ENCODE measurements at places on chromosomes 13 and 19. TPM values are rescaled to one million over a fixed set of nuclear protein-coding genes. Genes with fewer than 3 reads are reported as not detected.

DNA sequence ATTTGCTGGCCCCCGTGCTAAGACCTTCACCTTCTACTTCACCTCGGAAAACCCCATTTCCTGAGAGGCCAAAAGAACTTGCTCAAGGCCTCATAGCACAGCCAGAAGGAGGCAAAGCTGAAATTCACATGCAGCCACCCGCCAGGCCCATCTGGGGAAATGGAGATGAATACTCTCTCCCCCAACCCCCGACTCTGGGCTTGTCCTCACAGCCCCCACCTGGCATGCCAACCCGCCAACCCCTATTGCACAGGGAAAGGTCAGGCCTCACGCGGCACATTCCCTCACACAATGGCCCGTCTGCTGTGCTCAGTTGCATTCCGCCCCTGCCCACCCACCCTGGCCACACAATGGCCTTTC, 3.2 kb downstream of the PRX start:
- DNase-seq = no peak

DNA sequence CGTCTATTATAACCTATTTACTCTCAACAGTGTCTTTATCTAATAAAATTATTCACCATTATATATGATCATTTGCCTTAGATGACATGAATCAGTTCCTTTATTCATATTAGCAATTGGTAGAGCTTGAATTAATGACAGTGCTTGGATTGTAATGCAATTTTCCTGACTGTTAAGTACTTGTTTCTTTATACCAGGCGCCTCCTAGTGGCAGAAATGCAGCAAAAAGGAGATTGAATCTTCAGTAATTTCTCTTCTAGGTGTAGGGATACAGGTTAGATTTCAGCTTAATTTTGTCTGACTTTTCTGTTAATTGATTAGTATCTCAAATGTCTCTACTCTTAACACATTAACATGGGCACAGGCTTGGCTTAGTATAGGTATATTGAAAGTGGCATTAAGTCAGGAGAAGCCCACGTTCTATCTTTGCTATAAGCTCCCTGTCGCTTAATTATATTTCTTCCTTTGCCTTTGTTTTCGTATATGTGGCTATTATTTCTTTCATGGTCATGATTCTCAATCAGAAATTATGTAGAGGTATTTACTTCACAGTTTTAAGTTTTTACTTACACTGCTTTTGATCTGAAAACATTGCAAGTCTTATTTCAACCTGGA, 9.1 kb upstream of the LHFPL6 start:
- peak; percentile 73 for DNase-seq

- no peak for DNase-seq
Observed at GRCh38 chr13:73910733-73911132, 223.5 kb downstream of the KLF12 start.

DNA sequence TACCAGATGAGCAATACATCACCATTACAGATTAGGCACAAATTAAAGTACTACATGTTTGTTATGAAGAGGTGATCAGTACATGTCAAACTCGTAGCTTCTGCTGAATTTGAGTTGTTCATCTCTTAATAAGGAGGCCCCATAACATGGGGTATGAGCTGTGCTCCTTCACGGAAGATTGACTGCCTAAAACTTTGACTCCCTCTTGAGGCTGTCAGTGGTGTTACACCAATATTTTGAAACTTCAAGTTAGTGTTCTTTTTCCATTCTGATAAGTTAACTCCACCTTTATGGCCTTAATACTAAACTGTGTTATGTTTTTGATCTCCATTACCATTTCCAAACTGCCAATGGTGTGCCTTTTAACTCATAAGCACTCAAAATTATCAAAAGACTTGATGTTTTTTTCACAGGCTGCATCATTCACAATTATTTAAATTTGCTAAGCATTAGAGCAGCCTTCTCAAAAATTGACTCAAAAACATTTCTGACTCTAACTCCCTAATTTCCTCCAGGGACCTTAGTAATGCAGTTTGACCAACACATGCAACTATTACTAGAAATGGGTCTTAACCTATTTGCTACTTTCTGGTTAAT, 1591.5 kb downstream of the PCDH9 start:
- DNase-seq = peak; percentile 51

DNA sequence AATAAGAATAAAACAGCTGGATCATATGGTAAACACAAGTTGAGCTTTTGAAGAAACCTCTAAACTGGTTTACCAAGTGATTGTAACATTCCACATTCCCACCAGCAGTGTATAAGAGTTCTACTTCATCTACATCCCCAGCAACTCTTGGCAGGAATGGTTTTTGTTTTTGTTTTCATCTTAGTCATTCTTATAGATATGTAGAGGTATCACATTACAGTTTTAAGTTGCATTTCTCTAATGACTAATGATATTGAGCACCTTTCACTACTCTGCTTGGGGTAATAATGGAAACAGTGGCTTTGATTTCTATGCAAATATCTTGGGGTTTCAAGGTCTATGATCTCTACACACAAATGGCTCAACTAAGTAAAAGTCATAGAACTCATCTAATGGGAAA, 614.5 kb downstream of the TBC1D4 start:
- peak; percentile 7 for DNase-seq

GRCh38 chr19:45975306-45976070, 1.8 kb upstream of the NOVA2 start:
- no peak for DNase-seq

DNA sequence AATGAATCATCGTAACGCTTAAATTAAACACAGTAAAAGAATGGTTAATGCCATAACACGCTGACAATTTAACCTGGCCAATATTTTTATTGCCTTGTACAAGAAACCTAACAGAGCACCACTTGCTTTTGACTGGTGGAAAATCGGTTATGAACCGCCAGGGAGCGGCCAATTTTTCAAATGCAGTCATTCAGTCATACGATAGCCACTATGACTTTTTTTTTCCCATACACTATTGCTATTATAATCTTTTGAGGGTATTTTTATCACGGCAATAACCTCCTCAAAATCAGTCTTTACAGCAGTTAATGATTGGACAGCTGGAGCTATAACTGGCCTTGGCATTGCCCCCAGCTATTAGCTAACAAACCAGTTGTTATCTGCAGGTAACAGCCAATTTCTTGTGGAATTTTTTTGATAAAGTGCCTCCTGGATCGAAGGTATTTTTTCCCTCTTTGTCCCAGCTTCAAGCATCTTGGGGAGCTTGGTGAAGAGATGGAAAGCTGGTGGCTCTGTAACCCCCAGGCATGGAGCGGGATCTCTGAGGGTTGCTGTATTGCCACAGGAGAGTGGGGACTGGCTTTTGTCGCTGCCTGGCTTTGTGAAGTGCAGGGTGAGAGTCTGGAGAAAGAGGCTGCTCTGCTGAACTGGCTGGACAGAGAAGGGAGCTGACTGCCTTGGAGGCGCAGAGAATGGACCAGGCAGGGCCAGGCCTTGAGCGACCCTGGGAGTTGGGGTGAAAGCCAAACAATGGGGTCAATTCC, 198.4 kb upstream of the ZNF536 start:
- DNase-seq = no peak

DNA sequence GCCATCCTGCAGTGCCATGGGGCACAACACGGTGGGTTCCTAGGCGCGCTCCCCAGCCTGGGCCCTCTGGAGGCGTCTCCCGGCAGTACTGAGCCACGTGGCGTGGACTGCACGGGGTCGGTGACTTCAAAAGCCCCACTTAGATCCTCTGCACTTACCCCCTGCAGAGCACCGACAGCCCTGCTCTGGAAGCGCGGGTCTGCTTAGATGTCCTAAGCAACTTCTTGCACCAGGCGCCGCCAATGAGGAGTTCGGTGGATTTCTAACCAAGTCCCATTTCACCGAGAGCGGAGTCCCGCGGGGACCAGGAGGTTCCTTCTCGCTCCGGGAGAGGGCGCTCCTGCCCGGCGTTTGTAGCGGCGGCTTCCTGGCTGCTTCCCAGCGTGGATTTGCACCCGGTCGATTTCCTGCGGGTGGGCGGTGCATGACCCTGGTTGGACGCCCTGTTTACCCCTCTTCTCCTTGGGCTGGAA, 25.2 kb upstream of the ZNF845 start:
- peak; percentile 6 for DNase-seq

DNA sequence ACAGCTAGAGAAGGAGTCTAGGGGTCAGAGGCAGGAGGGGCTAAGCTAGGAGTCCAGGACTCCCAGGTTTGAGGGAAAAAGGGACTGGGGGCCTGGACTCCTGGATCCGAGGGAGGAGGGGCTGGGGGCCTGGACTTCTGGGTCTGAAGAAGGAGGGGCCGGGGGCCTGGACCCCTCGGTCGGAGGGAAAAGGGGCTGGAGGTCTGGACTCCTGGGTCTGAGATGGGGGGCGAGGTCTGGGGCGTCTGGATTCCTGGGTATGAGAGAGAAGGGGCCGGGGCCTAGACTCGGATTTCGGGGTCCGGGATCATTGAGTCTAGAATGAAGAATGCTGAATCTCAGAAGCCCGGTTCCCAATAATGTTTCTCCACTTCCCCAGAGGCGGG, 18.5 kb downstream of the BRSK1 start:
- no peak for DNase-seq

DNA sequence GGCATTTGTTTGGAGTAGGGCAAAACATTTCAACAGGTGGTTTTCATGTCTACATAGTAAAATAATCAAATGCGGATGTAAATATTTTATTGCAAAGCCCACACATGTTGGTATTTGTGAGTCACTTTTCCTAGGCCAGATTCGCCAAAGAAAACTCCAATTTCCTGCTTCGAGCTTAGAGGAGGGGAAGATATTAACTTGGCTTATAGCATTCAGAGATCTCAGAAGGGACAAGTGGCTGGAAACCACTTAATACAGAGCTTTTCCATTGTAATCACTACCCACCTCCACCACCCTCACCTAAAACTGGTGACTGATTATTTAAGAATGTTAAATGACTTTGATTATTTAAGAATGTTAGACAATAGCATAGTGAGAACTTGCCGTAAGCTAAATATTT, 530.6 kb upstream of the SPRY2 start:
- peak; percentile 95 for DNase-seq

GRCh38 chr13:36190771-36191170, 23.6 kb downstream of the SOHLH2 start:
- no peak for DNase-seq

- DNase-seq = no peak
Observed at GRCh38 chr19:7098096-7098495, 28.6 kb downstream of the ZNF557 start.

- DNase-seq = no peak
Observed at GRCh38 chr13:52785739-52786138, 46.1 kb upstream of the CNMD start.

- DNase-seq = peak; percentile 69
Observed at GRCh38 chr19:43700395-43701000, 15.4 kb upstream of the IRGC start.

DNA sequence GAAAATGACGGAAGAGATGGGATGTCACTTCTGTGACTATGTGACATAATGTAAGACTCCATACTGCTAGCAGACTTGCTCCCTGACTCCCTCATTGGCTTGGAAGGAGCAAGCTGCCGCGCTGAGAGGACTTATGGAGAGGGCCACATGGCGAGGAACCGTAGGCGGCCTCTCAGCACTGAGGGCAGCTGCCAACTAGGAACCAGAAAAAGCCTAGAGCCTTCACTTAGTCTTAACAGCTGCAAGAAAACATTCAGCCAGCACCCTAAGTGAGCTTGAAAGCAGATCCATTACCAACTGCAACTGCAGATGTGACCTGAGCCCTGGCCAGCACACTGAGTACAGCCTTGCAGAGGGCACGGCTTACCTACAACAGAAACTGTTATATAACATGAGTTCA, 33.9 kb downstream of the USP12 start:
- DNase-seq = no peak

GRCh38 chr13:71249011-71249410, 618.0 kb downstream of the DACH1 start:
- DNase-seq = peak; percentile 81

- DNase-seq = no peak
Observed at GRCh38 chr19:5173993-5174392, 166.6 kb downstream of the PTPRS start.

DNA sequence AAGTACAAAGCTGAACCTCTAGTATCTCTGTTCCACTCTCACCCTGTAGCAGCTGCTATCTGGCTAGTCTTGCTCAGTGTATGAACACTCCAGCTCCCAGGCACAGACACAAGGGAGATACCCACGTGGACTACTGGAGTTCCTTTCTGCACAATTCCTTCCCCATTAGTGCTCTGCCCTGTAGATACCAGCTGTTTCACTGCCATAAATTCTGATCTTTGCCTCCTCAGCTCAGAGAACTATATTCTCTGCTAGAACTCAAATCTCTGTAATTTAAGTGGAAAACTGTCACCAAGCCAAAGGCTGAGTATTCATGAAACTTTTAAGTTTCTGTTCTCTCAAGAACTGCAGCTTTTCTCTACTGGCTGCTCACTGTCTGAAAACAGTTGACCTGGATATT, 273.7 kb downstream of the DIAPH3 start:
- DNase-seq = no peak

DNA sequence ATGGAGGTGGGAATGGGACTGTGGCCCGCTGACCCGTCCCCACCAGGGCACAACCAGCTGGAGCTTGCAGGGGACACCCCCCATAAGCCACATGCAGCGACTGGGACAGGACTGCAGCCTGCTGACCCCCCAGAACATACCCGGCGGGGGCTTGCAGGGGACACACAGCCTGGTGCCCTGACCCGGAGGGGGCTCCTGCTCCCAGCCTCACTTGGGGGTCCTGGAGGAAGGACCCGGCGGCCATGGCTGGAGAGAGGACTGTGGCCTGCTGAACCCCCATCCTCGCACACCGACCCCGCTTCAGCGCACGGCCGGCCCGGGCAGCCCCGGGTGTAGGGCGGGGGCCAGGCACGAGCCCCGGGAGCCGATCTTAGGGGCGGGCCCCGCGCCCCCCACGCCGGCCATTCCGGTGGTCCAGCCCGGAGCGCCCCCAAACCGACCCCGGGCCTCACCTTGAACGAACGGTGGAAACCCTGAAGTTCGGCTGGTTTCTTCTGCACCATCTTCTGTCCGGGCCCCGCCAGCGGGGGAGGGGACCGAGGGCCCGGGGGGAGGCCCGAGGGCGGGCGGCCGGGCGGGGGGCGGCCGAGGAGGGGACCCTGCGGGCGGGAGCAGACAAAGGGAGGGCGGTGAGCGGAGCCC, 574 bp downstream of the MKNK2 start:
- no peak for DNase-seq

- no peak for DNase-seq
Observed at GRCh38 chr13:57991041-57991440, 359.5 kb downstream of the PCDH17 start.

GRCh38 chr13:31352467-31352866, 152.7 kb downstream of the B3GLCT start:
- no peak for DNase-seq

DNA sequence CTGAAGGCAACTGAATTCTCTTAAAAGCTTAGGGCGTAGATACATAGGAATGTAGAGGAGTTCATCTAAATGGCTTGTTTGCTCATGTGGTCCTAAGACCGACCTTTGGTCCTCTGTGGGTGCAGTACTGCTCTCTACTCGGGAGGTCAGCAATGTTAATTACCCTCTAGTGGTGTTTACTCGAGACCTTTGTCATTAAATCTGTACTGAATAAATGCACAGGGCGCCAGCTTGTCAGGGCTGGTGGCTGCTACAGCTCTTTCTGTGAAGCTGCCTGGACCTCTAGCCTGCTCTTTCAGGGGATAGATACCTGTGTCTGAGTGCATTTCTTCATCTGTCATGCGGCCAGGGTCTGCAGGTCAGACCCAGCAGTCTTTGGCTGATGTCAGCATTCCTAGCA, 29.2 kb upstream of the MPHOSPH8 start:
- DNase-seq = no peak

- no peak for DNase-seq
Observed at GRCh38 chr19:8192221-8192820, 16.8 kb upstream of the CERS4 start.

The ZNF541 gene
- 0.03 TPM for polyA plus RNA-seq

The IRS2 gene
- polyA plus RNA-seq = 1.6 TPM

The C2CD4C gene
- 0.25 TPM for polyA plus RNA-seq

The CD209 gene
- polyA plus RNA-seq = not detected

The PALM gene
- polyA plus RNA-seq = 3.9 TPM

The ZNF30 gene
- 1.3 TPM for polyA plus RNA-seq

The ZMYM5 gene
- 4.9 TPM for polyA plus RNA-seq

The ZNF682 gene
- 2.3 TPM for polyA plus RNA-seq

Measured in endothelial cell of umbilical vein (primary cell).